Activated CD4-positive, alpha-beta T cell treated with anti-CD3 and anti-CD28 coated beads, Interleukin-2, amount 50 U/mL, for 4 hours (primary cell): ENCODE measurements at places on chromosomes 1 and 21.
A peak's percentile ranks its signal among the peaks of the same experiment; 100 is the strongest.

DNA sequence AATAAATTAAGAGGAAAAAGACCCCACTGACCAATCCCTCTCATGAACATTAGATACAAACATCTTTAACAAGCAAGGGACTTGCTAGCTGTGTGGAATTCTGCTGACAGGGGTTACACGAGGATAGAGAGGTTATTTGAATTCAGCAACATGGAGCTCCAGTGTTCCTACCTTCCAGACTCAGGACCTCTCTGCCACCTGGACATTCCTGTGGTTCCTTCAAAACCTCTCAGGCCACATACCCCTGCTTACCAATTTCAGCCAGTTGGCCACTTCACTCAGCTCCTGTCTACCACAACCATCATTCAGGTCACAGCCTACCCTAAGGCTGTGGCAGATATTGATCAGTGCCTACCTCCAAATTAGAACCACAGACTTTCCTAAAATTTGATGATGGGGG is 147.5 kb downstream of the RRAGC start:
- no peak for DNase-seq

DNA sequence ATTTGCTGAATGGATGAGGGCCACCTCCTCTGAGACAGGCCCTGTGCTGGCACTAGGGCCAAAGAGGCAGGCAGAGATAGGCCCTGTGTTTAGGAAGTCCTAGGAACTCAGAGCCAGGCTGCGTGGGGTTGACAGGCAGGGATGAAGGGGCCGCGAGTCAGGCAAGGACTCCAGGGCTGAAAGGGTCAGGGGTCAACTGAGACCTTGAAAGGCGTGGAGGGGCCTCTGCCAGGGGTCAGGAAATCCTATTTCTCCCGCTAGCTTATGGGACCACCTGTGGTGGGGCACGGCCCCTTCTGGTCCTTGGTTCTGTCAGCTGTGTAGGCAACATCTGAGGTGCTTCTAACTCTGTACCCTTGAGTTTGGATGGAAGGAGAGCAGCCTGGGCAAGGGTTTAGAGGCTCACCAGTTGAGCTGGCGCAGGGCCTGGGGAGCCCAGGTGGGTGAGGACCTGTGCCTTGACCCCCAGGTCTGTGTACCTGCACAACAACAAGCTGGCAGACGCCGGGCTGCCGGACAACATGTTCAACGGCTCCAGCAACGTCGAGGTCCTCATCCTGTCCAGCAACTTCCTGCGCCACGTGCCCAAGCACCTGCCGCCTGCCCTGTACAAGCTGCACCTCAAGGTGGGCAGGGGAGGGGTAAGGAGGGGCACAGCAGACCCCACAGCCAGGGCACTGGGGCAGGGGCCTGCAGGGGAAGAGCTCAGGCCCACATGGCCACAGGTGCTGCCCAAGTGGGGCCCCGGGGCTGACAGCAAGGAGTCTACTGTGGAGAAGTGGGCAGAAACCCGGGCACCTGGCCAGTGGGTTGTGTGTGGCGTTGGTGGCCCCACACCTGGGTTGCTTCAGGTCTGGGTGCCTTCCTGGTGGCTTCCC is 14.9 kb downstream of the PODN start:
- no peak for DNase-seq

GRCh38 chr1:44576456-44577150 is 97.7 kb downstream of the TMEM53 start:
- DNase-seq = no peak

- no peak for DNase-seq
Observed at GRCh38 chr1:11463177-11463576, 15.8 kb upstream of the DISP3 start.

DNA sequence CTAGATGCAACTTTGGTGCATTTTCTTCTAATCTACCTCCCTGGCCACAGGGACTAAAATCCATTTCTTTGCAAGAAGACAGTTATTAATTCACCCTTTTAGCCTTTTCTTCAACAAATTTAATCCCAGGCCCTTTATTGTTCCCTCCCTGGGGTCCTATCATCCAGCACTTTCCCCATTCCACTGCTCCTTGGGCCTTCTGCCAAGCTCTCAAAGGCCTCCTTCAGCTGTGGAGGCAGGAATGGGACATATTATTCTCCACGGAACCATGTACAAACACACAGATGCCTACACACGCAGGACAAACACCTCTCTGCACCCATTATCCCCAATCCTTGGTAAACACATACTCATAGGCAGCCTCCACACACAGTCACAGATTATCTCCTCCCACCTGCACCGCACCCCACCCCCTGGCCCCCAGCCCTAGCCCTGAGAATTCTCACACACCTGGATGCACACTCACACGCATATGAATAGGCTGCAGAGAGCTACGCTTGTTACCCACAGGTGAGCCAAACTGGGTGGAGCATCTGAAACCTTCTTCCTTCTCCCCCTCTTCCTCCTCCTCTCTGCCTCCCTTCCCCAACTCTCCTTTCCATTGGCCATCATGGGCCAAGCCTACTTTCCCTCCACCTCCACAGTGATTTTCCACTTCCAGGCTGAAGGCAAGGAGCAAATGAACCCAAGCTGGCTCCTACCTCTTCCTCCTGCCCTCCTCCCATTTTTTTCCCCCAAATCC is 11.7 kb downstream of the TAGLN2 start:
- DNase-seq = no peak

DNA sequence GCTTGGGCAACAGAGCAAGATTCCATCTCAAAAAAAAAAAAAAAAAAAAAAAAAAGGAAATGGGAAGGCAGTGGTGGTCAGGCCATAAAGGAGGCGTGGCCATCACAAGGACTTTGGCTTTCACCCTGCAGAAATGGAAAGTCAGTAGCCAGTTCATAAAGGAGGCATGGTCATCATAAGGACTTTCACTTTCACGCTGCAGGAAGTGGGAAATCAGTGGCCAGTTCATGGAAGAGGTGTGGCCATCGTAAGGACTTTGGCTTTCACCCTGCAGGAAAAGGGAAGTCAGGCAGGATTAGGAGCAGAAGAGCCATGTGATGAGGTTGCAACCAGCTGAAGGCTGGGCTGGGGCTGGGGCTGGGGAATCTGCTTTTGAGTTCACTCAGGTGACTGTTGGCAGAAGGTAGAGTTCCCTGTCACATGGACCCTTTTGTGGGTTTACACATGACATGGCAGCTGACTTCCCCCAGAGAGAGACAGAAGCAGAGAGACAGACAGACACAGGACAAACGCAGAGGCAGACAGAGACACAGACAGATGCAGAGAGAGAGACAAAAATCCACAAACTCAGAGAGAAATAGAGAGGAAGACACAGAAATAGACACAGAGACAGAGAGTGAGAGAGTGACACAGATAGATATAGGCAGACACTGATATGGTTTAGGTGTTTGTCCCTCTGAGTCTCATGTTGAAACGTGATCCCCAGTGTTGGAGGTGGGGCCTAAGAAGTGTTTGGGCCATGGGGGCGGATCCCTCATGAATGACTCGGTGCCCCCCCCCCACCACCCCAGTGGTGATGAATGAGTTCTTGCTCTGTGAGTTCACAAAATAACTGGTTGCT is 263.9 kb upstream of the KAZN start:
- DNase-seq = no peak

DNA sequence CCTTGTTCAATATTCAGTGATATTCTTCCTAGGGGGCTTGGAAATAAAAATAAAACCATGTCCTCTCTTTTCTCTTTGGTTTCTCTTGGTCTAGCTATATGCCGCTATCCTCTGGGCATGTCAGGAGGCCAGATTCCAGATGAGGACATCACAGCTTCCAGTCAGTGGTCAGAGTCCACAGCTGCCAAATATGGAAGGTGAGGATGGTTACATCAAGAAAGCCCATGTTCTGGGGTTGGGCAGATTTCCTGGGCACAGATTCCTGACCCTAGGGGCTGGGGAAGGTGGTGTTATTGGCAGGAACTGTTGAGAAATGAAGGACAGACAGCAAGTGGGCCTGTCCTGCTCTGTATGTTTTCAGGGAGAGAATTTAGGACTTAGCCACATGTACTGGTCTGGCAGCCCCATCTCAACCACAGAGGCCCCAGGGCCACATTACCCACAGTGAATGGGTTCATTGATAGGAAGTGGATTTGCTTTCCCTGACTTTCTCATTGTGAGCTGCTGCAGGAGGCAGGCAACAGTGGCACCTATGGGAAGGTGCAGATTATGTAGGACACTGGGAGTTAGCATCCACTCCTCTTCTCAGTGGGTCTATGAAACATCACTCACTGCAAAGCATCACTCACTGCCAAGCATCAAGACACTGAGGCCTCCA is 37.4 kb upstream of the HSD17B7 start:
- no peak for DNase-seq

DNA sequence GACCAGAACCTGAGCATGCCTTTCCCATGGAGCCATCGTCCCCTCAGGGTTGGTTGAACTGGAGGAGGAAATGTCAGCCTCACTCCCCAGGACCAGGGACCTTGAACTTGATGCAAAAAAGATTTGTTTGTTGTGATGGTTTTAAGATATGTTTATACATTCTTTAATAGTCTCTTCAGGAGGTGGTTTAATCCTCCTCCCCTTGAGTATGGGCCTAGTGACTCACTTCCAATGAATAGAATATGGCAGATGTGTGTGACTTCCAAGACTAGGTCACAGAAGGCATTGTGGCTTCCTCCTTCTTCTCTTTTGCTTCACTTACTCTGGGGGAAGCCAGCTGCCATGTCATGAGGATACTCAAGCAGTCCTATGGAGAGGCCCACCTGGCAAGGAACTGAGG is 81.7 kb upstream of the WNT4 start:
- DNase-seq = no peak

DNA sequence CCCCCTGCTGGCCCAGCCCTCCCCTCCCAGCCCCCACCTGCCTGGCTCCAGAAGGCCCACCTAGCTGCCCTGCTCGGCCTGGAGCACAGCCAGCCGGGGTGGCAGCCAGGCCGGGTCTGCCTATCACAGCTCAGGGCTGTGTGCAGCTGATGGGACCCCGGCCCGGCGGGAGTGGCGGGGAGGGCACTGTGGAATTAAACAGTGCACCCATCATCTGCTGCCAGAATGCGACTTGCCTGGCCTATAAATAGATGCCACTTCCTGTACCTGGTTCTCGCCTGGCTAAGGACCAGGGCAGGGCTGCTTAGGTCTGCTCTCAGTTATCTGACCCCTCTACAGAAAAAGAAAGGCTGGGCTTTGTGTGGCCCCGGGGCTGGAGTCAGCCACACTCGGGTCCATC is 98.2 kb upstream of the VAMP3 start:
- DNase-seq = no peak

GRCh38 chr1:59397139-59397858 is 100.4 kb downstream of the FGGY start:
- DNase-seq = no peak

DNA sequence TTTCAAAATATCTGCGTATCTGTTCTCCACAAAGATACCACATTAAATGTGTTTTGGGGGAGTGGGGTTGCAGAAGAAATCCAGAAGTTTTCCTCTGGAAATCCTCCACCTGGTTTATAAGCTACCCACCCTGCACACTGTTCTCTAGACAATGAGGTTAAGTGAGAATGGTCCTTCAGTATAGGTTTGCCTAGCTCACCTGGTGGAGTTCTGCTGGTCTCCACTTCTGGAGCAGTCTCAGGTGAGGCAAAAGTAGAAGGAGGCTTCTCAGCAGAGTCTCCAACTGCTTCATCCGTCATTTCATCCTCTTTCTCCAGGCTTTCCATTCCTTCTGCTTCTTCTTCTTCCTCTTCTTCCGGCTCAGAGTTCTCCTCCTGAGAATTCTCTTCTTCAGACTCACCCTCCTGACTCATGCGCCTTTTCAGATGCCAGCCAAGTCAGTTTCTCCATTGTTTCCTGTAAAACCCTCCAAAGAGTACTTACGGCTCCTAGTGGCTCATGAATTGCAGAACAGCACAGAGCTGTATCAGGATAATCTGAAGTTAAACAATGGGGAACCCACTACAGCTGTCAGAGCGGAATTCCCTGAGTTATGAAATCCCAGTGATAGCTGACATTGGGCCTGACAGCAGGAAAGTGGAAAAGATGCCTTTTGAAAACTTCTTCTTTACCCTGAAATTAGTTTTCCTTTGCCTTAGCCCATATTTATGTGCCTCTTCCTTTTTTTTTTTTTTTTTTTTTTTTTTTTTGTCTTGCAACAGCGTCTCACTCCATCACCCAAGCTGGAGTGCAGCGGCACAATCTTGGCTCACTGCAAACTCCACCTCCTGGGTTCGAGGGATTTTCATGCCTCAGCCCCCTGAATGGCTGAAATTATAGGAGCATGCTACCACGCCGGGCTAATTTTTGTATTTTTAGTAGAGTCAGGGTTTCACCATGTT is 38.5 kb downstream of the MSTO1 start:
- no peak for DNase-seq

- no peak for DNase-seq
Observed at GRCh38 chr1:245085508-245086095, 69.2 kb upstream of the KIF26B start.

- no peak for DNase-seq
Observed at GRCh38 chr1:114725230-114725629, 8.7 kb upstream of the NRAS start.

GRCh38 chr1:47738560-47739182 is 258.5 kb downstream of the TRABD2B start:
- DNase-seq = no peak

DNA sequence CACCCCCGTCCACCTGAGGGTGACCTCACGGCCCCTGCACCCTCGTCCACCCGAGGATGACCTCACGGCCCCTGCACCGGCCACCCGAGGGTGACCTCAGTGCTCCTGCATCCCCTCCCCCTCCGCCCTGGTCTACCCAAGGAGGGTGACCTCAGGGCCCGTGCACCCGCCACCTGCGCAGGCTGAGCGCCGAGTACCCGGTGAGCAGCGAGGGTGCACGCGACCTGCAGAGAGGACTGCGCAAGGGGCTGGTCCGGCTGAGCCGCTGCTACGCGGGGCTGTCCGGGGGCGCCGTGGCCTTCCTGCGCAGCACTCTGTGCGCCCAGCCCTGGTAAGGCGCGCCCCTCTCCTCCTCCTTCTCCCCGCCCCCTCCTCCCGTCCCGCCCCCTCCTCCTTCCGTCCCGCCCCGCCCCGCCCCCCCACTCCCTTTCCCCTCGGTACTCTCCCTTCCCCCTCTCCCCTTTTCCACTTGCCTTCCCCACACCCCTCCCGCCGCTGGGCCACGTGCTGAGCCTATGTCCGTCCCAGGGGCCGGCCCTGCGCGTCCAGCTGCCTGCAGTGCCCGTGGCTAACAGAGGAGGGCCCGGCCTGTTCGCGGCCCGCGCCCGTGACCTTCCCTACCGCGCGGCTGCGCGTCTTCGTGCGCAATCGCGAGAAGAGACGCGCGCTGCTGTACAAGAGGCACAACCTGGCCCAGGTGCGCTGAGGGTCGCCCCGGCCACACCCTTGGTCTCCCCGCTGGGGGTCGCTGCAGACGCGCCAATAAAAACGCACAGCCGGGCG is 28.4 kb downstream of the TRIM11 start:
- peak; percentile 31 for DNase-seq

DNA sequence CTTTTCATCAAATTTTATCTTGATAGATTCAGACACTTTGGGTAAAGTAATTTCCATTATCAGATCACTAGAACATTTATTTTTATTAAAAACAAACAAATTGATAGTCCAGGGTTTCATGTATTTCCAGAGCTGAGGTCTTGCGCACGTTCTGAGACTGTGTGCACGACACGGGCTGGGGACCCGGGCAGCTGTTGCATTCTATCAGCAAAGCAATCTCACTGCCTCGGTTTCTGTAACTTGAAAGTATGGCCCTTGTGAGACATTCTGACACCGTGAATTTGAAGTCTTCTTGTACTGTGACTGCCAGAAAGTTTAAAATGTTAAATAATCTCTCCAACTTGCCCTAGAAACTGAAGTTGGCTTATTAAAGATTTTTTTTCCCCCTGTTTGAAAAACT is 746.9 kb upstream of the ADGRL2 start:
- no peak for DNase-seq

GRCh38 chr1:115190540-115191170 is 101.4 kb upstream of the TSPAN2 start:
- no peak for DNase-seq
